ENCODE measurements at places on chromosomes 3 and 15. TPM values are rescaled to one million over a fixed set of nuclear protein-coding genes. Genes with fewer than 3 reads are reported as not detected.

DNAH12 gene
- 0.14 TPM for total RNA-seq

STXBP5L gene
- total RNA-seq, result 0.07 TPM

LTK gene
- total RNA-seq, result 0.81 TPM

PTPN9 gene
- total RNA-seq, result 19.6 TPM

DNA sequence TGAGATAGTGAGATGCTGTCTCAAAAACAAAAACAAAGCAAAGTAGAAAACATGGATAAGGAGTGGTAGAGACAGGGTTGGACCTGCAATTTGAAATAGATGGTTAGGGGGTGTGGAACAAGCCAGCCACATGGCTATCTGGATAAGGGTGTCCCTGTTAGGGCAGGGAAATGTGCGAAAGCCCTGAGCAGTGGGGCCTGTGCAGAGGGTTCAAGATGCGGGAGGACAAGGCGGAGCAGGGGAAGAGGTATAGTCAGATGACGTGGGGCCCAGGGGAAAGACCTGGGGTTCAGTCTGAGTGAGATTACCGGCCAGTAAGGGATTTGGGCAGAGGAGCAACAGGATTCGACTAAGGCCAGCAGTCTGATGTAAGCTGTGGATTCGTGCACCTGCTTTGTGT, 18.4 kb upstream of the NR2E3 start:
- DNase-seq, result no peak

- DNase-seq, result no peak
These were observed 31.1 kb upstream of the NEO1 start for GRCh38 chr15:73021139-73021621.

- DNase-seq, result no peak
These were observed 216.4 kb upstream of the SLC2A2 start for GRCh38 chr3:171242951-171243350.

DNA sequence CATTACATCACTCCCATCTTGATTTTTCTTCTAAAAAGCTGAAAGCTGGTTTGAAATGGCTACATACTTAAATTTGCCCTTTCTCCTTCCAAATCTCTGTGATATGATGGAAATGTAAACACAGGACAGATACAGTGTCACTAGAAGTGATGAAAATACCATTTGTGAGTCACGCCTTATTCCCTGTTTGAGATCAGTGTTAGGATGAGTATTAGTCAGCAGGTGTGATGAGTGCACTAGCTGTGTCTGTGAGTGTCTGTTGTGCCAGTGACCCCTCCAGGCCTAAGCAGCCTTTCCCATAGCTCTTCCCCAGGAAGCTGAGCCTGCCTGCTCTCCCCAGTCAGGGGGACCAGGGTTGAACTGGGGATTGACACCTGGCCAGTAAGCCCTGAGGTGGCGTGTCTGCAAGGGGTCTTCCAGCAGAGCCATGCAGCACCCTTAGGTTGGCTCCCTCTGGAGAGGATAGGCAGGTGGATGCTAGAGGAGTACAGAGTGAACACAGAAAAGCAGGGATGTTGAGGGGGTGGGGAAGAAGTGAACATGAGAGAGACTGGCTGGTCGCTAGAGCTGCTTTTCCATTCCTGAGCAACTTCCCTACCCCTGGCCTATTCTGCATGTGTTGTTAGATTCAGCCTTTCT, 92.0 kb downstream of the PDE8A start:
- DNase-seq, result no peak
